ENCODE measurements at places on chromosomes 5 and 9.

DNA sequence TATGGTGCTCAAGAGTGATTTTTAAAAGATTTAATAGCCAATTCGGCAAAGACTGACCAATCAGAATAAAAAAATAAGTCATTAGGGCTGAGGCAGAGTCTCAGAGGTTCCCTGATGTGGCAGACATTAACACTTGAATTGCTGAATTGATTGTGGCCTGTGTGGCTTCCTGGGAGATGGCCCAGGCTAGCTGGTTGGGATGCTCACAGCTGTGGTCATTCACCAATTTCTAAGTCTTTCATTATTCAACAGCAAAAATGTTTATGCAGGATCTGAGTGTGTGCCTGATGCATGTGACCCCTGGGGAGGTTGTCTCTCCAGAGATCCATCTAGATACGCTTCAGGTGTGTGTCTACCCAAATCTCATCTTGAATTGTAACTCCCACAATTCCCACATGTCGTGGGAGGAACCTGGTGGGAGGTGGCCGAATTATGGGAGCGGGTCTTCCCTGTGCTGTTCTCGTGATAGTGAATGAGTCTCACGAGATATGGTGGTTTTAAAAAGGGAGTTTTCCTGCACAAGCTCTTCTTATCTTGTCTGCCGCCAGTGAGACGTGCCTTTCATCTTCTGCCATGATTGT, 632.6 kb upstream of the SEMA6A start:
- DNase-seq: no peak

DNA sequence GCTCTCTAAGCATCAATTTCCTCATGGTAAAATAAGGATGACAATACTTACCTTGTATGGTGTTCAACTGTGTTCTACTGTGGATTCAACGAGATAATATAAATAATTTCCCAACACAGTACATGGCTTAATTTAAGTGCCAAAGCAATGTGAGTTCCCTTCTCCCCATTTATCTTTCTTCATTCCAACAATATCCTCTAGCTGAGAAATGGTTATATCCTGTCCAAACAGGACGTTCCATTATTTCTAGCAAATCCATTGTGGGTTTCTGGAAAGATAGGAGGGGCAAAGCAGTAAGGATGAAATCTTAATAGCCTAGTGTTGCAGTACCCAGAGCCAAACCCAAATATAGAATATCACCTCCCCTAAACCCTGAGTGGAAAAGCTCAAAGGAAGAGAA, 22.0 kb downstream of the ABCA1 start:
- no peak for DNase-seq

GRCh38 chr9:137676998-137677397, 58.2 kb downstream of the EHMT1 start:
- no peak for DNase-seq

DNA sequence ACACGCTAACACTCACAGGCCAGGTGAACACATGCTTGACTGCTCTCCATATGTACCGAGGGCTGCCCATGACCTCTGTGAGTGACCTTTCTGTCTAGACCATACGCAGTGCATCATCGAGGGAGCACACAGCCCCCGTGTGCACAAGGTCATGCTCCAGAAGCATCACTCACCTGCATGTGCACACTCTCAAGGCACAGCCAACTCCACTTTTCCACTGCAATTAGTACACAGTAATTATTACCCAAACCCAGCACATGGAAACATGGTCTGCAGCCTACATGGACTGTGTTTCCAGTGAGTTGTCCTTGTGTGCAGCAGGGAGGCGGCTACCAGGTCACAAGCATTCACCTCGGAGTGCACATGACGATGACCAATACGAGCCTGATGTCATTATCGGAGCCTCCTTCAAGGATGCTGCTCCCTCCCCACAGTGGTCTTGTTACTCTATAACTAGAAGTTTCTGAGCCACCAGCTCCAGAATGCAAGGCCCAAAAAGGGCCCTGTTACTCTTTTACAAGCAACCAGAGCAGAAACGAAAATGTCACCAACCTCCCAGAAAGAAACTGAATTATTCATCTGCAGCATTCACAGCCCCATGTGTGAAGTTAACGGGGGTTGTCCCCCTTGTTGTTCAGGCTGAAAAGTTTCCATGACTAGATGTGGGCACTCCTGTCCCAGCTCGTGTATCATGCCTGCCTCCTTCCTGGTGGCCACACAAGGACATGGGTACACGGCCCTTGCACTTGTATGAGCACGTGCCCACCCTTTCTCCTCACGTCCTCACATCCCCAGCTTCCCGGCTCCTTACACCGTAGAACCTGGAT, 31.2 kb downstream of the SEMA4D start:
- no peak for DNase-seq

GRCh38 chr5:37214550-37214949, 34.6 kb downstream of the CPLANE1 start:
- no peak for DNase-seq

DNA sequence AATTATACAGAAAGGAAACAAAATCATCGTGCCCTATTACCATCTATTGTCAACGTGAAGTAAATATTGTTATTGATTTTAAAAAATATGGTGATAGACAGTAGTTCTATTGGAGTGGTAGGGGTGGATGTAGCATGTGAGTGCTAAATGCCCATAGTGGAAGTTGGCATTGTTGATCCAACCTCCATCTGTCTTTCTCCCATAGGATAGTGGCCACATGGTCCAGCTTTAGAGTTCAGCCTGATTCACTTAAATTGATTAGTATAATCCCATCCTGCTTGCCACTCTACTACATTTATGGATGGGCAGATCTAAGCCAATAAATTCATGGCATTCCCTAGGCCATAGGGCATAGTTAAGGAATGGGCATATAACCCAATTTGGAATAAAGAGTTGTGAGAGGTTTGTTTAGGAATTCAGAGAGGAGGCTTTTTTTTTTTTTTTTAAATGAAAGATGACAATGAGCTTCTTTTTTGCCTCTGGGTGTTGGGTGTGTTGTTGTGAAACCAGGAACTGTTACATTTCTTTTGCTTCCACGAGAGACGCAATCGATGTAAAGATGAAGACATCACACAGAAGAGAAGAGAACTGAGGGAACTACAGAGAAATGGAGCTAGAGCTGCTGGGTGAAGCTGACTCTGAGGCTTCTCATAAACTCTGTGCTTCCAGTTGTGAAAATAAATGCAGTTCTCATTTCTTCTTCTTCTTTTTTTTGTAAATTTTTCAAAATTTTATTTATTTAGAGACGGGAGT, 12.5 kb upstream of the CHD1 start:
- DNase-seq: no peak

DNA sequence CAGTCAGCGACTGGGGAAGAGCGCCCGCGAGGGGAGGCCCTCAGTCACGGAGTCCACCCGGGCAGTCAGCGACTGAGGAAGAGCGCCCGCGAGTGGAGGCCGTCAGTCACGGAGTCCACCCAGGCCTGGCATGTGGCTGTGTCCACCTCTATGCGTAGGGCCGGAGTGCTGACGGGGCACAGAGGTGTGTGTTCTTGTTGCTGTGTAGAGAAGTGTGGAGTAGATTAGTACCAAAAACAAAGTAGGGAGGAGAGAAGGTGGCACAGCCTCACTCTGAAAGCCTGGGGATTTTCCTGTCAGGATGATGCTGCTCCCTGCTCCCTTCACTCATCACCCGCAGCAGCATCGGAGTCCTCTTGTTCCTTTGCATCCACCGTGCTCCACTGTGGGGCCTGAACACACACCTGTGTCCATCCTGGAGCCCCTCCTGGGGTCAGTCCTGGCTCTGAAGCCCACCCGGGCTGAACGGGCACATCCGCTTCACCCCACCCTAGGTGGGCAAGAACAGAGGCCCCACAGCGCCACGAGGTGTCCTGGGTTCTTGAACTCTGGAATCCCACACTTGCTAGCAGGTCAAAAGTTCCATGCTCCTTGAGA, 37.9 kb downstream of the AHRR start:
- DNase-seq: peak; percentile 28

DNA sequence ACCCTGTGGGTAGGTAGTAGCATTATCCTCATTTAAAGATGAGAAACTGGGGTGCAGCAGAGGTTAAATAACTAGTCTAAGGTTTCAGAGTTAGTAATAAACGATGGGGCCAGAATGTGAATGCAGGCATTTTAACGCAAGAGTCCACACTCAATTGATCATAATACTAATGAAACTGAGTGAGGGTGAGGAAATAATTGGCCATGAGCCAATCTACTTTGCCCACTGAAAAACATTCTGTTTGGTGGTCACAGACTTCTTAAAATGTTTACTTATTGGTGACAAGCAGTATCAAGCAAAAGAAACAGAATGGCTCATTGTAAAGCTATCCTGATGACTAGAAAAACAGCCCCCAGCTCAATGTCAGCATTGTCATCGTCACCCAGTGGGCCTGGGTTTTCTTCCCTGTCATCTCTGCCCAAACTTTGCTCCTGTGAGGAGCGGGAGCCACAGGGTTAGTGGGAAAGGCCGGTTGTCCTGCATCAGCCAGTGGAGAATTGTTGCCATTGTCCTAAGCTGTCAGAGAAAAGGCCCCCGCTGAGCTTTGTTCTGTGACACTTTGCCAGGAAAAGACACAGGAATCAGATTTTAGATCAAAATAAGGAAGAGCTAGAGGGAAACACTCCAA, 77.3 kb upstream of the MAN2A1 start:
- DNase-seq: no peak

DNA sequence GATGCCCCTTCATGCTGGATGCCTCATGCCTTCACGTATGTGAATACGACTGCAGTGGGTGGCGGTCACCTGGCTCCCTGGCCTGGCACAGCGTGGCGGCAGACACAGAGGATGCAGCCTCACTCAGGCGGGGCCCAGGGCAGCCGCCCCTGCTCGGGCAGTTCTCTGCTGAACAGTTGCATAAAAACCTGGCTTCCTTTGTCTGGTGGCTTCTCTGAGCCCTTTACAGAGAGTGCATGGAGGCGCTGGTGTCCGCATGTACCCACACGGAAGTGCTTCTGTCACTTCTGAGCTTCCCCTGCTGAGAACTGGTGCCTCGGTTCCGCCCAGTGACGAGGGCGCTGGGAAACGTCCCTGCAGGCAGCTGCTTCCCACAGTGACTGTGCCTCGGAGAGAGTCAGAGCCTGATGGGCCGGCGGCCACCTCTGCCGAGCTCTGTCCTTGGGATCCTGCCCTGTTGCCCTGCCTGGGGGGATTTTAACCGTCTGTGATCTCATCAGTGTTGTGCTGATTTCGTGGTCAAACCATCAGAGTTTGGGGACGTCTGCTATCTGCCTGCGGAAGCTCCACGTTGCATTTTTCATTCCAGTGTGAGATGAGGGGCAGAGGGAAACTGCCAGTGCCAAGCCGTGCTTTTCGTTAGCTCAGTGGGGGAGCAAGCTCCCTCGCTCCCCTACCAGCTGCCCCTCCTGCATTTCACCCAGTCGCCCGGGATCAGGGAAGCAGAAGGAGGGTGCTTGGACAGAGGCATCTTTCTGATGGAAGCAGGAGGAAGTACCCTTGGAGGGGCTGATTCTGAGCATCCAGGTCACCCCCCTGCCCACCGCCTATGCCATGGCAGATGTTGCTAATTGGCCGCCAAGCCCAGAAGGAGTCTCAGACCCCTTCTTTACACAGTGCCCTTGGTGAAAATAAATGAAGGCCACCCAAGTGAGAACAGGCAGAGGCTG, 153.0 kb upstream of the COL5A1 start:
- no peak for DNase-seq

DNA sequence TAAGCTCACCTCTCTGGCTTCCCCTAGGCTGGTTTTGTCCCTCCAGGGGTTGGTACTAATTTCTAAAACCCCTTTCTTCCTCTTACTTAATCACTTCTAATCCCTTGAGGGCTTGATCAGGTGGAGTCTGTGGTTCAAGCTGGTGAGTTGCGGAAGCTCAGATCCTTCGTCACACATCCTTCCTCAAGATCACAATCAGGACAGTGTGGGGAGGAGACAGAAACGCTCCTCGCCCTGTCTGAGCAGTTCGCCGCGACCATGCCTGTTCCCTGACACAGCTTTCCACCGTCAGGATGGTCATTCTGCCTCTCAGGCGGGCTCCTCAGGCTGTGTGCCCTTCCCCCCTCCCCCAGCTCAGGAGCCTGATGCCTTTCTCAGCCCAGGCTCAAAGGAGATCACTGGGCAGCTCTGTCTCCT, 24.3 kb downstream of the CPLX2 start:
- DNase-seq: no peak

GRCh38 chr5:6701491-6701890, 11.7 kb upstream of the TENT4A start:
- DNase-seq: no peak

- DNase-seq: no peak
Measured at GRCh38 chr5:102596113-102596512, 97.3 kb upstream of the SLCO6A1 start.

DNA sequence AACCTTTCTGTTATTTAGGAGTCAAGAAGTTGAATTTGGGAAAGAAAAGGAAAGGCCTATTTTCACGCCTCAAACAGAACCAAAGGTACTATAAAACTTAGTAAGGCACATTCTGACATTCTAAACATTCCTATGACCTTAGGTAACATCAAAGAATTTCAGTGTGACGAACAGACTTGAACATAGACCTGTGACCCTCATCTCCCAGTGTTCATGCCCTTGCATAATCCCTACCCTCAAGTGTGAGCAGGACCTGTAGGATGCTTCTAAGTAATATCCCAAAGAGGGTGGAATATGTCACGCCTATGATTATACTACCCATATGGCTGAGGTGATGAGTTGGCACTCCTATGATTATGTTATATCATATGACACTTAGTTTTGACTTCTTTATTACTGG, 540.9 kb downstream of the KIF4B start:
- no peak for DNase-seq

- DNase-seq: no peak
Measured at GRCh38 chr9:111961575-111961974, 65.0 kb downstream of the UGCG start.

GRCh38 chr5:78698191-78698791, 49.7 kb upstream of the LHFPL2 start:
- no peak for DNase-seq

- DNase-seq: no peak
Measured at GRCh38 chr5:36323926-36324781, 22.5 kb upstream of the RANBP3L start.

DNA sequence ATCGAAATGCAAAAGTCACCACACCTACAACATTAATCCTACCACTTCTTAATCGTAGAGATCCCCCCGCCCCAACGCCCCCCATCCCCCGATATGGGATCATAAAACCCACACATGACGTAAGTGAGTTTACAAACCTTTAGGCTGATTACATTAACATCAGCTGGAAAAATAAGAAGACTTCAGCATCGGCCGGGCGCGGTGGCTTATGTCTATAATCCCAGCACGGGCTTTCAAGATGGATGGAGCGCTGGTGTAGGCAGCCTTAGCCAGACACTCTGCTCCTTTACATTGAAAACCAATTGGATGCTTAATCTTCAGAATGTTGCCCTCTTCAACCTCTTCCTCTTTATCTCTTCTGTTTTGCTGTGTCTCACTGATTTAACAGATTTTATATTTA, 1376.0 kb downstream of the MAT2B start:
- DNase-seq: no peak

- peak; percentile 78 for DNase-seq
Measured at GRCh38 chr5:139668064-139668880, 20.1 kb downstream of the CXXC5 start.

GRCh38 chr5:1502046-1502736, 21.6 kb downstream of the LPCAT1 start:
- peak; percentile 82 for DNase-seq

- no peak for DNase-seq
Measured at GRCh38 chr9:72665421-72665820, 144.0 kb downstream of the TMC1 start.

GRCh38 chr9:33225319-33226147, 14.4 kb upstream of the SPINK4 start:
- no peak for DNase-seq
